ENCODE measurements at places on chromosomes 5 and 9.

DNA sequence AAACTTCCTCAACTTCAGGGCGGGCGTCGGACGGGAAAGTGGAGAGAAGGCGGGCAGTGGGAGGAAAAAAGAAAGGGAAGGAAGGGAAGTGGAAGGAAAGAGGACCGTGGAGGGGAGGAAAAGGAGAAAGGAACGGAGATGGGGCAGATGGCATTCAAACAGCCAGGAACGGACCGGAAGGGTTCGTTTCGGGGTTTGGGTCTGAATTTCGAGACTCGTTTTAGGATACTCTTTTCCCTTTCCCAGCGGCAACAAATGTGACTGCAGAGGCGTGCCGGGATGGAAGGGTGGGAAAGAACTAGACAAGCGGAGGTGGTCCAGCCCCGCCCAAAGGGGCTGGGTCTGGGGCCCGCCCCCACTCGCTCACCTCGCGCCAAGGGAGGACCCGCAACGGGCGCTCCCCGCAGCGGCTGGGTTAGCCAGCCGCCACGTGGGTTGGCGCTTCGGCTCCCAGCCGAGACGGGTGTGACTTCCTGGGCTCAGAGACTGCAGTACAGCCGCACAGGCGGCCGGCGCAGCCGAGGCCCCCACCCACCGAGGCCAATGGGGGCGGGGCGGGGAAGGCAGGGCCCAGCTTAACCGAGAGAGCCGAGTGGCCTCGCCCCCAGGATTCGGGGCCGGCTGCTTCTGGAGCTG is 2.7 kb downstream of the VCAN start:
- no peak for DNase-seq

GRCh38 chr5:135747824-135748223 is 86.6 kb upstream of the SLC25A48 start:
- no peak for DNase-seq

DNA sequence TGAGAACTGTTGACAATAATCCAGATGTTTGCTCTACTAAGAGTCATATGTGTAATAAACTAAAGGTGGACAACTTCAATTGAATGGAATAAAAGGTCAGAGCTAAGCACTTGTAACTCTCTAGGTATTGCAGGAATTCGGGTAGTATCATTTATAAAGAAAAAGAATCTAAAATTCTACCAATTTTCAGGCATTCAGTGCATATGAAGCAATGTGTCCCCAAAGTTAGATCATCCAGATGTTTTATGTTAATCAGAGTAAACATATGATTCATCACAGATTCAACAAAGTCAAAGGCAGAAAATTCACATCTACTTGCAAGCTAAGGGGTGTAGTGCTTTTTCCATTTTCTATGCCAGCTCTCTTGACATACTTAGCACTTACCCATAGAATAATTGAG is 477.1 kb downstream of the PDE4D start:
- DNase-seq: no peak

DNA sequence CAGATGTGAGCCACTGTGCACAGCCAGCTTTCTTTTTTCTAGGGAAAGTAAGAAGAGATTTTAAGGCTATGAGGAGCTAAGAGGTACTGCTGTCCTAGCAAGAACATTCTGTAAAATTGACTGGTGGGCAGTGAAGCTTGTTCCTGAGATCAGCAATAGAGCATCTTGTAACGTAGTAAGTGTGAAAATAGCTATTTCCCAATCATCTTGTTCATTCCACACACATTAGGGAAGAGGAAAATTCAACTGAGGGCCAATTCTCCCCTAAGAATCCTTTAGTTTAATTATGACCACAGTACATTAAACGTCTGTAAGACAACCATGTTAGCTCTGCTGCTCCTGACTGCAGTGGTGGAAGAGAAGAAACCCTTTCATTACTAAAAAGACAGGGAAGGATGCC is 246.2 kb downstream of the EFNA5 start:
- no peak for DNase-seq

DNA sequence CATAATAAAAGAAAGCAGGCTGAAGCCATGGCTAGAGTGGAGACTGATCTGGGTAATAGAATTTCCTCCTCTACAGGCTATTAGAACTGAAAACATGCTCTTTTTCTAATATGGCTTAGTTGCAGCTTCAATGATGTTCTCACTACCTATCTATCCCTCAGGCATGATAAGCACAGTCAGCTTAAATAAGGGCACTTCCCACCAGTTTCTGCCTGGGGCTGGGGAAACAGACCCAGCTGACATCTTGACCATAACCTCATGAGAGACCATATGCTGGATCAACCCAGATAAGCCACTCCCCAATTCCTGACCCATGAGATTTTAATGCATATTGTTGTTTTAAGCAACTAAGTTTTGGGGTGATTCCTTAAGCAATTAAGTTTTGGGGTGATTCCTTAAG is 81.2 kb downstream of the ZNF366 start:
- no peak for DNase-seq

DNA sequence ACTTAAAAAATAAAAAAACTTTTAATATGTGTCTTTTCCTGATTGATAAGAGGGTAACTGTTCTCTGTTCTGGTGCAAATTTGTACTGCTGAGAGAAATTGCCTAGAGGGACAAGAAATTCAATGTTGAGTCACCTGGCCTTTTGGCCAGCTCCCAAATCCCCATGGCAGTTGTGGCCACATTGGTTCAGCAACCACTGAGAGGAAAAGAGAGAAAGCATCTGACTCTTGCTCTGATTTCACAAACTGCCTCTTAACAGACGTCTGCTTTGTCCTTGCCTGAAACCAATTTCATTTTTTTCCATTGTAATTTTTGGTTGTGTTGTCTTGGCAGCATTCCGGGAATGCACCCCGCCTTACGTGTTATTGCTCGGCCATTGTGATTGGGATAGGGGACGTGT is 42.4 kb downstream of the NTRK2 start:
- no peak for DNase-seq

Data from T-helper 22 cell (primary cell).